NCI-H446 (cell line): ENCODE measurements at places on chromosomes 1 and 21.

DNA sequence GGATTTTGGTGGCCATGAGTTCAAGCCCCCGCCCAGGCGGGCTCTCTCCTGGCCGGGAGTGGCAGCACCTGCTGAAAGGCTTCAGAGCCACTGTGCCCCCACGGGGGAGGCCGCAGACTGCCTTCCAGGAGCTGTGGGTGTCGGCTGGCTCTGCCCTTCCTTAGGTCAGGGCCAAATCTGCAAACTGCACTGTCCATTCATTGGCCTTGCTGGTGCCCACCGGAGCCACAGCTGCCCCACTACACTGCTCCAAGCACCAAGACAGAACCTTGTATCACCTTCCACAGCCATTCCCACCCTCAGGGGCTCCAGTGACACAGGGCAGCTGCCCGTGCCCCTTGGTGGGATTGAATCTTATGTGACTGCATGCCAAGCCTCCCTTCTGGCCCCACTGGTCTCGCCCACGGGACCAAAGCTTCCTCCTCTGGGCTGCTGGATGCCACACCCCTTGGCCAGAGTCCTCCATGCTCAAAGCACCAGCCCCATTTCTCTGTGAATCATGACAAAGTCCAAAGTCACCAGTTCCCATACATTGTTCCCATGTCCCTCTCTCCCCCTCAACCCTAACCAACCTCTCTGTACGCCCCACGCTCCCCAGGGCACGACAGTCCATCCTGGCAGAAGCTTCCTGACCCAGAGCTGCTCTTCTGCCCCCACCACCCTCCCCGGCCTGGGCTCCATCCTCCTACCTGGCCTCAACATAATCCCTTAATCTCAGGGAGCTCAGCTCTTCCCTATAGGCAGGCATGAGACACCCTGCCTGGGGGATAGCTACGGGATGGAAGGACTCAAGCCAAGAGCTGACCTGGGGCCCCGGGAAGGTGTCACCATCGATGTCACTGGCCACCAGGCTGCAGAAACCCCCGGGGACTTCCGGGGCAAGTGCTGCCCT lies 20.9 kb upstream of the GPR153 start:
- no peak for DNase-seq

DNA sequence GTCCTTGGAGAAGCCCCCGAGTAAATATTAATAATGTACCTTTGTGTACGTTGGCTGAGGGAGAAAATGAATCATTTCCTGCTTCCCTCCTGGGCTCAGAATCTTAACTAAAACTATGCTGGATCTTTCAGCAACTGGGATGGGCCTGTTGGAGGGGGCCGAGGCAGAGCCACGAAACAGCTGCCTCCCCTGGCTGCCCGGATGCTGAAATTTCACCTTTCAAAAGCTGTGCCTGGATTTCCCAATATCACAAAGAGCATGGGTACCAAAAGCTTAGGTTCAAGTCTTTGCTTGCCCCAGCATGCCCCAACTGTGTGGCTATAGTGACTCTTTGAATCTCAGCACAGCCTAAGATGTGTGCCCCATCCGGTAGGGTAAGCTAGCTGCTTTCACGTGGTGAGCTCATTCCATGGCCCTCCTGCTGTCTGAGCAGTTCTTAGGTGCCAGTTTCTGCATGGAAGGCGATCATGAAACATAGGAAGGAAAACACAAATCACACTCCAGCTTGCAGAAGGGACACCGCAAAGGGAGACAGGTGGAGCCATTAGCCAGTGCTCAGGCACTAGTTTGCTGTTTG lies 473.5 kb downstream of the PTPRU start:
- no peak for DNase-seq

GRCh38 chr1:46535063-46535462 lies 16.4 kb downstream of the KNCN start:
- no peak for DNase-seq

GRCh38 chr1:41853907-41854306 lies 64.8 kb downstream of the HIVEP3 start:
- DNase-seq, result peak; percentile 64

DNA sequence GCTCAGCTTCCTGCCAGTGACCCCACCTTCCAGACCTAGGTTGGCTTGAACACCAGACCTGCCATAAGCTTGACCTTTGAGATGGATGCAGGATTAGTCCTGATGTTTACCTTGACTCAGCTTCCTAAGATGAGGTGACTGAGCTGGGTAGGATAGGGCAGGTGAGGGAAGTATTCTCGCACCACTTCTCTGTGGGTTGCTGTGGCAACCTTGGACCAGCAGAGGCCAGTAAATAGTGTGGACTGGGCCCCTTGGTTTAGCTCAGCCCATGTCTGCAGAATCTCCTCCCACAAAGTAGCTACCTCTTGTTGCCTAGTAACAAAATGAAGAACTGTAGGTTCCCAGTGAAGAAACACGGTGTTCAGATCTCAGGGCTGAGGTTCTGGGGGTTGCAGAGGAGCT lies 8.4 kb downstream of the RPS6KA1 start:
- no peak for DNase-seq

DNA sequence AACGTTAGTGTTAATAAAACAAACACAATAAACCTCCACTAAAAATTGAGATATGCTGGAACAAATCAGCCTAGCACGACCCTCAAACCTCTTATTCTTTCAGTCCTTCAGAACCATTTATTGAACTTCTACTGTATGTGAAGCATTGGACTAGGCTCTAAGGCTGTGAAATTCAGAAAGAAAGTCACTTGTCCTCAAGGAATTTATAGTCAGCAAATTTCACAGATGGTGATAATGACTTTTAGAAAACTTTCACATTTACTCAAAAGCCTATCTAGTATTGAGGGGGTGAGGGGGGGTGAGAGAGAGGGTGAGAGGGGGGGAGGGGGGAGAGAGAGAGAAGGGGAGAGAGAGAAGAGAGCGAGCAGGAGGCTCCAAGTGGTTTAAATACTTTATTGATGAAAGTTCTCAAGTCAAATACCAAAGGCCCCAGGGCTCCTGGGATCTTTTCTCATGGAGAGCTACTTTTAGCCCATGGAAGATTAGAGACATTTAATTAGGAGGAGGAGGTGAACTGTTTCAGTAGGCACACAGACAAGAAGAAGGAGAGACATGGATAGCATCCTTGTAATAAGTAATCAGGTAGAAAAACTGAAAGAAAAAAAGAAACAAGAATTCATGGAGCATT lies 66.3 kb upstream of the SSX2IP start:
- no peak for DNase-seq

GRCh38 chr1:26913389-26913753 lies 404 bp downstream of the NR0B2 start:
- no peak for DNase-seq

GRCh38 chr1:121445679-121446078 lies 260.9 kb downstream of the SRGAP2C start:
- DNase-seq, result no peak

GRCh38 chr21:31872452-31873274 lies at the start of gene HUNK:
TSS of gene HUNK (plus strand) at chr21:31873020. CDS start at chr21:31873675, 655 bp downstream.
- peak; percentile 56 for DNase-seq

- no peak for DNase-seq
Observed at GRCh38 chr1:160741092-160741501, 2.0 kb downstream of the SLAMF7 start.

GRCh38 chr1:175673371-175674150 lies 69.8 kb downstream of the TNR start:
- DNase-seq, result no peak

DNA sequence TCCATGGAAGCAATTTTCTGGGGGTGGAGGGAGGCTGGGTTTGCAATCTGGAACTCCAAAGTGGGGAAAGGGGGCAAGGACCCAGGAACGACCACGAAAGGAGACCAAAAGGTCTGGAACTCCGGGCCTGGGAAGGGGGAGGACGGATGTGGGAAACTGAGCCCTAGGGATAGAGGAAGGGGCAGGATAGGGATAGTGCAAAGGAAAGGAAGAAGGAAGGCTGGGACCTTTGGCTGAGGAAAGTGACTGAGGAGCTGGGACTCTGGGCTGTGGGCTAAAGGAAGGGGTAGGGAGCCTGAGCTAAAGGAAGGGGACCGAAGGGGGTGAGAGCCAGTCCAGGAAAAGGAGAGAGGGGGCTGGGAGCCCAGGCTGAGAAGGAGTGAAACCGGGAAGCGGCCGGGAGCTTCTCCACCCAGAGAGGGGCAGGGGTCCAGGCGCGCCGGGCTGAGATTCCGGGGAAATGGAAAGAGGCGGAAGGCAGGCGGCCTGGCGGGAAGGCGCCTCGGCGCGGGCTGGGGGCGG lies 395 bp downstream of the SLC9A1 start:
- no peak for DNase-seq

DNA sequence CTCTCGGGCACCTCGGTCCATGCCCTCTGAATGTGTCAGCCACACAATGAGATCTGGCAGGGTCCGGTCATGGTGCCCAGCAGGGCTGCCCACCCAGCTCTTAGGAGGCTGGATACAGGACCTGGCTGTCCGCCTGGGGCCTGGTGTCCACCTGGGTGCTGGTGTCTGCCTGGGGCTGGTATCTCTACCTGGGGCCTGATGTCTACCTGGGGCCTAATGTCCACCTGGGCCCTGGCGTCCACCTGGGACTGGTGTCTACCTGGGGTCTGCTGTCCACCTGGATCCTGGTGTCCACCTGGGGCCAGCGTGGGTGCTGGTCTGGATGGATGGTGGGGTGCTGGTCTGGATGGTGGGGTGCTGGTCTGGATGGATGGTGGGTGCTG lies 45.1 kb upstream of the ACTRT2 start:
- no peak for DNase-seq

GRCh38 chr1:60463146-60463545 lies 389.6 kb upstream of the C1orf87 start:
- no peak for DNase-seq

- no peak for DNase-seq
Observed at GRCh38 chr1:71083271-71083670, 2.4 kb upstream of the ZRANB2 start.

DNA sequence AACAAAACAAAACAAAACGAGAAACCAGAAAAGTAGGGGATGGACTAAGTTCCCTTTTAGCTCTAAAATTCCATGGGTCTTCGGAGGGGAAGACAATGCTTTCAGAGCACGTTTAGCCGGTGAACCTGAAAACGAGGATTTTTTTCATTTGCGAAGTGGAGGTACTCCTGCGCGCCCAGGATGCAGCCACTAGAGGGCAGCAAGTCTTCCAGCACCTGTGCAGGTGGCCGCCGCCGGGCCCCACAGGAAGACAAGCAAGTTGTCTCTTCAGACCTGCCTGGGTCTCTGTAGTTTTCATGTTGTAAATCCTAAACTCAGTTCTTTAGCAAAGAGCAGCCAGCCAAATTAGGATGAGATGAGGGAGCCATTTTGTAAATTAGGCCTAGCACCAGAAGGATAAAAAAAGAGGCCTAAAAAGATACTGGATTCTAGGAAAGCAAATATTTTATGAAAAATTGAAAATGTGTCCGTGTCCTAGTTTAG lies 17.7 kb upstream of the SNX27 start:
- DNase-seq, result no peak

DNA sequence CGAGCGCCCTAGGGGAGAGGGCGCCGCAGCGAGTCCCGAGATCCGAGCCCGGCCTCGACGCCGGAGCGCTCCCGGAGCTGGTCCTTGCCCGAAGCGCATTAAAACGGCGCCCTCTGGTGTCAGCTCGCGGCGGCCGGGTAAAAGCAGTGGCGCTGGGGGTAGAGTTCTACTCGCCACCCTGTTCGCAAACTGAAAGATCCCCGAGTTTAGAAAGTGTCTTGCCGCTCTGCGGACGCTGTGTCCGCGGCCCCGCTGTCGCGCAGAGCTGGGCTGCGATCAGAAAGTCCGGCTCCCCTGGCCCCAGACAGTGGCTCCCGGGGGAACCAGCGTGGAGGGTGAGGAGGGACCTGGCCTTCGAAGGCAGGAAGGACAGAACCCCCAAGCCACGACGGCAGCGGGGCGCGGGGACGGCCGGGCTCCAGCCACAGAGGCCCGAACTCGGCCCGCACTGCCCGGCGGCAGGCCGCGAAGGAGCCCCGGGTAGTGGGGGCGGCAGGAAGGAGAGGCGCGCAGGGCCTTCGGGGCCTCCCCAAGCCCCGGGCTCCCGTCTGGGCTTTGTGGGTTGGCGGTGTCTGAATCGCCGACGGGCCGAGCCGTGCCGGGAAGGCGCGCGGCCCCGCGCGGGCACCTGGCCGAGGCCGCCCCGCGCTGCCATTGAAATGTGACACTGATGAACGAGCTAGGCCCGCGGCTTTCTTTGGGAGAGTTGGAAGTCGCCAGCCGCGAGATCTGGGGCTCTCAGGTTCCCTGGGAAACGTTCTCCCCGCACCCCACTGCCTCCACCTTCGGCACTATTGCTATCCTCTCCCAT lies 39.1 kb upstream of the NFIA start:
- DNase-seq, result peak; percentile 9

- no peak for DNase-seq
Observed at GRCh38 chr1:233627823-233628222, 13.9 kb downstream of the KCNK1 start.

GRCh38 chr1:204746838-204747442 lies 61.4 kb upstream of the LRRN2 start:
- peak; percentile 70 for DNase-seq

- DNase-seq, result no peak
Observed at GRCh38 chr1:67348586-67349252, 41.0 kb downstream of the IL12RB2 start.

GRCh38 chr1:172480431-172480830 lies 36.6 kb upstream of the PIGC start:
- no peak for DNase-seq

DNA sequence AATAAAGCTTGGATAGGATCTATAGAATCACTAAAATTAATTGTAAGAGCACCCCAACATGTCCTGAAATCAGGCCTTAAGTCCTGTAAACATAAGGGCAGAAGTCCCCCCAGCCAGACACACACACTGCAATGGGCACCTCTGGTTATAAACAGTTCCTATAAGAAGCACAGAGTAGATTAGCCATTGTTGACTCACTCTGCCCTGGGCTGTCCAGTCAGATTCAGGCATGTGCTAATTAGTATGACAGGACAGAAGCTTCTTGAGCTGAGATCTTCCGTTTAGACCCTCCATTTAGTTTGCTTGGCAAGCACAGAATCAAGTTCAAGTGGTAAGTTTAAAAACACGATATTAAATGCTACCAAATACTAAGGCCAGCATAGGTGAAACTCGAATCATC lies 11.8 kb upstream of the DENND1B start:
- DNase-seq, result no peak

DNA sequence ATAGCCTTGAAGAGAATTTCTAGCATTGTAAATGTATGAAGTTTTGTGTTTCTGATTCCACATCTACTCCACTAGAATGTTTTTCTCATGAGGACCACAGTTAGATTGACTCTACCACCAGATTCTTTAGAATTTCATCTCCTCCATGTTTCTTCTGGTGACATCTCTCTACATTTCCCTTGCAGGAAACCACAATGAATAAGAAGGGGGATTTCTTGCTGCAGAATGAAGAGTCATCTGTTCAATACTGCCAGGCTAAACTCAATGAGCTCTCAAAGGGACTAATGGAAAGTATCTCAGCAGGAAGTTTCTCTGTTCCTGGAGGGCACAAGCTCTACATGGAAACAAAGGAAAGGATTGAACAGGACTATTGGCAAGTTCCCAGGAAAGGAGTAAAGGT lies 18.6 kb downstream of the GBP6 start:
- DNase-seq, result no peak

DNA sequence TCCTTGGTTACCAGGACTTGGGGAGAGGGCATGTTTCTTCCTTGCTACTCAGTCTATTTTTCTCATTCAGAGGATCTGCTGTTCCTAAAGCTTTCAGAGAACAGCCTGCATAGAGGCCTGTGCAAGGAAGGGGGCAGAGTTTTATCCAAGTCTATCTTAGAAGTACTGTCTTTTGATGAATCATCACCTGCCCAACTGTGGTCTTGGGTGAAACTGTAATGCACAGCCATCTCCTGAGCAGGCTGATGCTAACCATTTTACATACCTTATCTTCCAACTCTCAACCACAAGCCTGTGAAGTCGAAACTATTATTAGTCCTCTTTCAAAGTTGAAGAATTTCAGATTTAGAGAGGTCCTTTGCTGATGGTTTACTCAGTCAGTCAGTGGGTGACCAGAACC lies 368.0 kb downstream of the HHAT start:
- no peak for DNase-seq
